ENCODE measurements at places on chromosomes 12 and 14.

DNA sequence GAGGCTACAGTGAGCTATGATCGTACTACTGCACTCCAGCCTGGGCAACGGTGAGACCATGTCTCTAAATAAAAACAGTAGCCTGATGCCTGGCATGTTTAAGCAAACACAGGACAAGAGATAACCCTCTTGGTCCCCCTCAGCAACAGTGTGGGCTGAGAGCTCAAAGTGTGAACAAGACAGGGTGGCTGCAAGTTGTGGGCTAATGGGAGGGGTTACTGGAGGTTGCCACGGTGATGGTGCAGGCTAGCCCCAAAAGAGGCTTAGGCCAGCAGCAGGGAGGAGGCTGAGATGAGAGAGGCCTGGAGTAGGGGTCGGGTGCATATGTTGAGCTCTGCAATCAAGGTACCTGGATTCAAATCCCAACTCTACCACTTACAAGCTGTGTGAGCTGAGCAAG, 3.4 kb upstream of the LGMN start:
- no peak for DNase-seq

- DNase-seq, result no peak
Measured at GRCh38 chr14:103898711-103899110, 29.5 kb upstream of the TDRD9 start.

- no peak for DNase-seq
Measured at GRCh38 chr12:21823581-21823980, 49.1 kb upstream of the KCNJ8 start.

DNA sequence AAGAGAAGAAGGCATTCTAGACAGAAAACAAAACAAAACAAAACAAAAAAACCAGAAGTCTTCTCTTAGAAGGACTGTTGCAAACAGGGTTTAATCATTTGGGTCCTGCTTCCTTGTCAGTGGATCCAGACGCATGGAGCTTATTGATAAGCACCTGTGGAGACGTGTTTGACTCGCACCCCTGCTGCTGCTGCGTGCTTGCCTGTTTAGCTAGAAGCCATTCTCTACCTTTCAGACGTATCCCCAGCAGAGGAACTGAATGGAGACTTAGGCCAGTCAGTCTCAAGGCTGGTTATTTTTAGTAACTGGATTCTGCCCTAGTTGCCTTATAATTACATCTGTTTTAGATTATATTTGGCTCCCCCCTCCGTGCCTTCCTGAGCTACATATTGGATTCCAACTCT, 186.1 kb upstream of the EEA1 start:
- no peak for DNase-seq

DNA sequence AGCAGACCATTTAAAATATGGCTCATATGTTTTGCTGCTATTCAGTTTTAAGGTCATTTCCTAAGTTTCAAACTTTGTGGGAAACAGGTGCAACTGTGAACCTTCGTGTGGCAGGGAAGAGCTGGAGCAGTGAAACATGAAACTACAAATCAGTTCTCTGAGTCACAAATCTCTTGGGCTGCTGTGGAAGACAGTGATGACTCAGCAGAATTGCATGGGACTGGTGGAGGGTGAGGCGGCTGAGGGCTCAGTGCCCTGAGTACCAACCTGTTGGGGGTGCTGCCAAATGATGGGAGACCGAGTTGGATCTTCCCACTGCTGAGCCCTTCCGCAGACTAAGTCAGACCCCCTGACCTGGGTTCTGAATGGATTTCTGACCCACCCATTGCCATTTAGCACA, 8.4 kb upstream of the CALM1 start:
- no peak for DNase-seq

- no peak for DNase-seq
Measured at GRCh38 chr12:123833830-123834229, 71.7 kb downstream of the DNAH10 start.

DNA sequence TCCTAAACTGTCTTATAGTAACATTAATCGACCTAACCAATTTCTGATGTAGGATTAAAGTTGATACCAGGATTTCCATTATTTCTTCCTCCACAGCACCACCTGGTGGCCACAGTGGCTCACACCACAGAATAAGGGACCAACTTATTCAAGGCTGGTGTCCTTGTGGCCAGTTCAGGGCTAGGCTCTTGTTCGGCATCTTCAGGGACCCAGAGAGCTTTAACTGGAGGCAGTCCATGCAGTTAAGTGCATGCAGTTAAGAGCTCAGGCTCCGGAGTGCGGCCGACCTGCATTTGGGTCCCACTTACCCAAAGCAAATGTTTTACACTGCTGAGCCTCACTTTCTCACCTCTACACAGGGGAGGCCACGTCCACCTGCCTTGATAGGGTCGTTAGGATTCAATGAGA, 42.0 kb upstream of the GPR68 start:
- peak; percentile 64 for DNase-seq

GRCh38 chr12:45400991-45401390, 185.1 kb downstream of the ANO6 start:
- DNase-seq, result no peak

DNA sequence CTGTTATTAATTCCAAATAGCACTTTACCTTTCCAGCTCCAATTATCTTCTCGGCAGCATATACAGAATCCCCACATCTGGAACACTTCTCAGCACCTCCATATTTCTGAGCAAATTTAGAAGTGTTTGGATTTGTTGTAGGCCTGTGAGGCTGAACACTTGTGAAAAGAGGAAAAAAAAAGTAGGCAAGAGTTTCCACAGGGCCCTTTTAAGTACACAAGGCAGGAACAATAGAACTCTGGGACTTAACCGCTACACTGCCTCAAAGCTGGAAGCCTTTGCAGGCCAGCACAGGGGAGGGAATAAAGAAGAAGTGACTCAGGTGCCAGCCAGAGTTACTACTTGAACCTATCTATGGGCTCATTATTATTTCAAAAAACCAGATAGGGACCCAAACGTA, 18.6 kb downstream of the CSRP2 start:
- no peak for DNase-seq

DNA sequence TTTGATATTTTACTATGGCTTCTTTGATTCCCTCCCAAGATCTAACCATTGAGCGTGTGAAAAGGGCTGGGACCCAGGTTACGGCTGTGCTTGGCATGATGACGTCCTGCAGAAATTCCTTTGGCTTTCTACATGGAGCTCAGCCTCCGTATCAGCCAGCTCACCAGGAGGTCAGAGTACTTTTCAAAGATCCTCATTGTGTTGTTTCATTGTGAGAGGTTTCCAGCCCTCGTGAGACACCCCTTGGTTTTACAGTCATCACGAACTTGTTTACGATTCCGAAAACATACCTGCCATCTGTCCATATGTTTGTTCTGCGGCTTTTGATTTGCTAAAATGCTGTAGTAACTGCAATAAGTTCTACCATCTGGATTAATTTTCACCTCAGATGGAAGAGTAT, 453.1 kb downstream of the TMEM121 start:
- DNase-seq, result no peak

DNA sequence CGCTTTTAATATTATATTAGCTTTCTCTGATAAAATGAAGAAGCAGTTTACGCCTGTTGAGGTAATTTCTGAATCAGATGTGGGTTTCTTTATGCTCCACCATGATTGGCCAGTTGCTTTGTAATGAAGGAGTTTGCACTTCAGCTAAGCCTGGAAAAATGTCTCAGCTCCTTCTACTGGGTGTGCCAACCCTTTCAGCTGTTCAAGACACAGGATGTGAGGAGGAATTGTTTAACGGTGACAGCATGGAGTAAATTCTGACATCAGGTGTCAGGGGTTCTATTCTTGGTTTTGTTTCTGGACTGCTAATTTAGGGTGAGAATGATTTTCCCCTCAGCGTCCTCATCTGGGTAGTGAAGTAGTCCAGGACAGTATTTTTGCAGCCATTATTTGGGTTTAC, 43.5 kb downstream of the FLRT2 start:
- no peak for DNase-seq

DNA sequence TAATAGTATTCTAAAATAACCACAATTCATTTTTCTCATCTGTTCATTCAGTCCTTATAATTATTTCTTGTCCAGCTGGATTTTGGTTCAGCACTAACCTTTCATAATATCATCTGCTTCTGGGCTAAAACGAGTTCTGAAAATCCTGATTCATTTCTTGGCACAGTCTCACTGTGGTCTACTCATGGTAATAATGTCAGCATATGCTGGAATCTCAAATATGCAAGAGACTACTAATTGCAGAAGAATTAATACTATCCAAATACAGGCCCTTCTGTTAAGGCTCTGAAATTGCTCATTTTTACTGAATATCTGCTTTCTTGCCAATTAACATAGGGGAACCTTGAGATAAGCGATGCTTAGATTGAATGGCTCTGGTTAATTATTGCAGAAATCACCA, 597.1 kb downstream of the RPL10L start:
- no peak for DNase-seq

DNA sequence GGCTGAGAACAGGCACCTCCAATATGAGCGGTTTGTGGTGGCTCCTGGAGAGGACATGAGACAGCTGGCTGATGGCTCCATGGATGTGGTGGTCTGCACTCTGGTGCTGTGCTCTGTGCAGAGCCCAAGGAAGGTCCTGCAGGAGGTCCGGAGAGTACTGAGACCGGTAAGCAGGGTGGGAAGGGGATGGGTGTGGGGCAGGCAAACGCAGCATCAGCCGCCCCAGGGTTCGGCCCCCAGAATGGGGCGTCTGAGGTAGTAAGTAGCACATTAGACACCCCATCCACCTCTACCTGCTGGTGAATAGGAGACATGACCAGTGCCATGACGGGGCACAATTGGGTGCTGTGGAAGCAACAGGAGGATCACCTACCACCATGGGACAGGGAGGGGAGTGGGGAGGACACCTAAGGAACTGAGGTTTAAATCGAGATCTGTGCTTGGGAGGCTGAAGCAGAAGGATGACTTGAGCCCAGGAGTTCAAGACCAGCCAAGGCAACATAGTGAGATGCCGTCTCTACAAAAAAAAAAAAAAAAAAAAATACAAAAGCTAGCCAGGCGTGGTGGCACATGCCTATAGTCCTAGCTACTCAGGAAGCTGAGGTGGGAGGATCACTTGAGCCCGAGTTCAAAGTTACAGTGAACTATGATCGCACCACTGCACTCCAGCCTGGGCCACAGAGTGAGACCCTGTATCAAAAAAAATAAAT, 25.5 kb downstream of the ITGA7 start:
- DNase-seq, result no peak

GRCh38 chr12:121465921-121466793, 66.2 kb downstream of the RNF34 start:
- no peak for DNase-seq

- peak; percentile 49 for DNase-seq
Measured at GRCh38 chr12:13165617-13166041, 30.9 kb upstream of the EMP1 start.

GRCh38 chr14:81371802-81372201, 28.3 kb downstream of the STON2 start:
- no peak for DNase-seq

- peak; percentile 88 for DNase-seq
Measured at GRCh38 chr12:118376089-118377020, at the start of gene SUDS3. SUDS3 (plus strand) TSS chr12:118376555; CDS start chr12:118376692, 137 bp downstream.

DNA sequence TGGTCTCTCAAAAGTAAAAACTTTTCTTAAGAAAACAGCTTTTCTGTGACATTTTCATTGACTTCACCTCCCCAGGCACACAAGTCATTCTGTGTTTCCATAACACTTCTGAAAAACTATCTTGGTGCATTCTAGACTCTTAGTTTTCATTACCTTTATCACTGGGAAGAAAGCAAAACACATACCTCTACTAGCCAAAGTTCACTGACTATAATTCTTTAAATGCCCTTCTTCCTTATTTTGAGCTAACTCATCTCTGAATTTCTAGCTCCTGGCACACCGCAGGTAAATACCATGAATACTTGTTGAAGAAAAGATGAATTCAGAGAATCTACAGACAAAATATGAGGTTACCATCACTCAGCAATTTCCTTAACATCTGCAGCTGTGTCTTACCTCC, 21.1 kb downstream of the MLH3 start:
- DNase-seq, result no peak

DNA sequence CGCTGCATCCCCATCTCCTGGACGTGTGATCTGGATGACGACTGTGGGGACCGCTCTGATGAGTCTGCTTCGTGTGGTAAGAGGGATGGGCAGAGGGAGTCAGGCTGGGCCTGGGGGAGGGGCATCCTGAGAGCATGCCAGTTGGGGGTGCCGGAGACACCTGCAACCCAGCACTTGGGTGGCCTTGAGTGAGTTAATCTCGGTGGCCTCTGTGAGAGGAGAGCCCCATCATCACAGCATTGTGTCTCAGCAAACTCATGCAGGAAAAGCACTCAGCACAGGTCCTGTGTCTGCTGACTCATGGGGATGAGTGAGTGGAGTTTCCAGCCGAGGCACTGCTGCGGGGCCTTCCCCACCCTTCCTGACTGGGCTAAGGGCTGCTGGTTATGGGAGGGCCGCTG, 19.6 kb upstream of the LRP1-AS start:
- DNase-seq, result no peak

- no peak for DNase-seq
Measured at GRCh38 chr12:93197067-93197593, 180.6 kb upstream of the NUDT4 start.

DNA sequence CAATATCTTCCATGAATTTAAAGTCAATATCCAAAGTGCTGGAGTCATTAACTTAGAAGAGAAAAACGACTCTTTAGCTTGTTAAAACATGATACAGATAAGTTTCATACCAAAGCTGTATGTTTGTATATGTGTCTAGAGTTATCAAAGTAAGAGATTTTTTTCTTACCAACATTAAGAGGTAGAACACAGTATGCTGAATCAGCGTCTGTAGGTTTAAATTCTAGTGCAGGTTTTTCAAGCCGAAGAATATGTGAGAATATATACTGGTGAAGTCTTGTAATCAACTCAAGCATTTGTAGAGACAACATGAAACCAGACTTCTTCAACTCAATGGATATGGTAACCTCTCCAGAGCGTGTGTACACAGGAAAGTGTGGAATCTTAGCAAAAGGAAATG, 49.6 kb downstream of the DICER1 start:
- DNase-seq, result no peak

- DNase-seq, result no peak
Measured at GRCh38 chr12:22287101-22287500, 47.4 kb downstream of the ST8SIA1 start.

- DNase-seq, result no peak
Measured at GRCh38 chr12:9900930-9901329, 19.6 kb downstream of the KLRF2 start.

DNA sequence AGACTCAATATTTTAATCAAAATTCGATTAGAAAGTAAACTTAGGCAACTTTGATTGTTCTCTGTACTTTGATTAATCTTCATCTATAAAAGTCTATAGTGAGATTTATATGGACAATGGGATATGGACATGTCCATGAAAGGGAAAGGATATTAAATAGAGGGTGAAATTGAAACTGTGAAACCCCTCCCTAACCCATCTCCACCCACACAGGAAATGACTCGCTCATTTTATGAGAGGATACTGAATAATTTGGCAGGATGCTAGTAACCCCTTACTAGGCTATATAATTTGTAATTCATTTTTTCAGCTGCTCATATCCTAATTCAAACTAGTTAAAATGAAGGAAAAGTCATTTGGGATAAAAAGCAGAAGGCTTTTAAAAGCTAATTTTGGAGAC, 328.0 kb upstream of the ATP2B1 start:
- DNase-seq, result no peak

GRCh38 chr14:99565383-99565782, 38.6 kb downstream of the CCDC85C start:
- DNase-seq, result no peak
